Fibroblast of lung (primary cell): ENCODE measurements at places on chromosomes 6 and 20. TPM values are rescaled to one million over a fixed set of nuclear protein-coding genes. Genes with fewer than 3 reads are reported as not detected.

- H3K36me3 ChIP-seq: no peaks in the 10 kb centered on the region
- H3K4me1 ChIP-seq: peaks cover 7% of the 10 kb centered on the region
- H3K4me3 ChIP-seq: no peak overlapping the region
These were observed 17.6 kb upstream of the CDKN1A start for GRCh38 chr6:36660771-36661471.

DNA sequence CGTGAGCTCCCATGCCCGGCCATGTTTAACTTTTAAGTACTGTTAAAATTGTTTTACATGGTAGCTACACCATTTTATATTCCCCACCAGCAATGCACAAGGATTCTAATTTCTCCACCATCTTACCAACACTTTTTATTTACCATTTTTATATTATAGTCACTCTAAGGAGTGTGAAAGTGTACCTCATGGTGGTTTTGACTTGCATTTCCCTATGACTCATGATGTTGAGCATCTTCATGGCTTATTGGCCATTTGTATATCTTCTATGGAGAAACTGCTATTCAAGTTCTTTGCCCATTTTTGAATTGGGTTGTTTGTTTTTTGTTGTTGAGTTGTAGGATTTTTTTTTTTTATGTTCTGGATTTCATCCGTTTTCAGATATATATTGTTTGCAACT, 15.6 kb upstream of the BPHL start:
- no peak overlapping the region for H3K27ac ChIP-seq
- no peak for DNase-seq
- no peaks in the 10 kb centered on the region for H3K27me3 ChIP-seq

The POM121L2 gene
- not detected in 2 replicates for total RNA-seq

DNA sequence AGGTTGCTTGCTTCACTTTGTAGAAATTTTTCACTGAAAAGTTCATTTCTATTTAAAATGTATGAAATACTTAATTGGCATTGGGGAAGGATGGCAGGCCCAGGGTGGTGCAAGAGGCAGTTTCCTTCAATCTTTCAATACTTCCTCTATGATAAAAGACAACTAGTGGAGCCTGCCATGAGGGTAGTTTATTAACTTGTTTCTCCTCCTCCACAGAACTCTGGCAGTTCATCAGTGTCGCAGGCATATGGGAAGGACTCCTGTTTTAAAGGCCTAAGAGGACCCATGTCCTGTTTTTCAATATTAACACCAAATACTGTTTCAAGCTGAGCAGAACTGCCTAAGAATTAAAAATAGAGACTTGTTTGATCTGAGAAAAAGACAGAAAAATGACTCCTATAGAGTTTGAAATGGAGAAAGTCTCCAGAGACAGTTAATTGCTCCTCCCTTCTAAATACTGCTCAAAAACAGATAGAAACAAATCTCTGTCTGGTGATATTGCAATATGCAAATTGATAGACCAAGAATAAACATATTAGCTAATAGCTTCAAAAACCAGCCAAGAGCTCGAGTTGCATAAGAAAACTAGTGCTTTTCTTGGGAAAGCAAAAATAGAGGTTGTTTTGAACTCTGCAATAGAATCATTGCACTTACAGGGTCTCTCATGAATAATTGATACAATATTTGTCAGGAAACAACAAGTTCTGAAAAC, 665.7 kb upstream of the SLC35B3 start:
- H3K4me1 ChIP-seq: no peaks in the 10 kb centered on the region
- H3K36me3 ChIP-seq: no peaks in the 10 kb centered on the region
- DNase-seq: no peak
- no peak overlapping the region for H3K27ac ChIP-seq

The ZC2HC1B gene
- total RNA-seq: not detected in 2 replicates
